ENCODE measurements at places on chromosomes 12 and 14.

DNA sequence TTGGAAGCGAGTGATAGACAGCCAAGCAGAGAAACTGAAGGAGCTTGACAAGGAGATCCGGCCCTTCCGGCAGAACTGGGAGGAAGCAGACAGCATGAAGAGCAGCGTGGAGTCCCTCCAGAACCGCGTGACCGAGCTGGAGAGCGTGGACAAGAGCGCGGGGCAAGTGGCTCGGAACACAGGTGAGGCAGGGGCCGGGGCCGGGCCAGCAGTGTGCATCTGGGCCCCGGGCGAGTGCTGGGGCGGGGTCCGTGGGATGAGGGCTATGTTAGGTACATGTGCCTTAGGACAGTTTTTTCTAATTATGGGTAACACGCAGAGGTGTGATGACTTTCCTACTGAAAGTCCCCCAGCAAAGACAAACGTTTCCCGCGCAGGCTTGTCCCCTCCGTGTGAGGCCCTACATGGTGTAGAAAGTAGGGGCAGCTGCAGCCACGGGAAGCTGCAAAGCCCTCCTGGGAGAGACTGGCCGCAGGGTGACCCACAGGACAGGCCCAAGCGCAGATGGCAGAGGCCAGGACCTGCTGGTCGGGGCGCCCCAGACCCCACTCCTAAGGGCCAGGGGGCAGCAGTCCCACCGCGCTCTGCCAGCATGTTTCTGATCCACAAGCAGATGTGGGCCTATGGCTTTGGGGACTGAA lies 19.1 kb upstream of the AMN start:
- no peak for DNase-seq

DNA sequence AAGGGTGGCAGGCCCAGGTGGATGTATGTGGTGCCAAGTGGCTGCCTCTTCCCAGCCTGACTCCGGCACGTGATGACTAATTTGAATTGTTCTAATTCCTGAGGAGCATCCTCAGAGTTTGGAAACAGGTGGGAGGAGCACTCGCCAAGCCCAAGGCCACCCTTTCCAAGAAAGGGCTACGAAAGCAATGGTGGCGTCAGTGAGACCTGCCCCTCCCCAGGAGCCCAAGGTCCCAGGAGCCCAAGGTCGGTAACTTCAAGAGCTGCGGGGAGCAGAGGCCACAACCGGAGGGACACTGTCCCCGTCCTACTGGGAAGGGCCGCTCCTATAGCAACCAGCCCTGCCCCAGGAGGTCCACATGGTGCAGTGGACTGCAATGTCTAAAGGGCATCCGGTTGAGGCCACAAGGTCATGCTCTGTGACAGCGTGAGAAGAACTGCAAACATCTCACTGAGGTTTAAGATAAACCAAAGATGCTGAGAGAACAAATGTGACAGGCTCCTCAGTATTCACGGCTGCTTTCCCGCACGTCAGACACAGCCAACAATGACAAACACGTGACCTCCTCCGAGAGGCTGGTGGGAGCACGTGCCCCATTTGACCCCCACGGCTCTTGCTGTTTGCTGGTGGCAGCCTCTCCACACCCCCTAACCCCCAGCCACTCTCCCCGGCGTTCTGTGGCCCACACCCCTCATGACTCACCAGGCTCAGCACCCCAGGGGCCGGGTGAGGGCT lies 79.6 kb downstream of the ITPK1 start:
- no peak for DNase-seq

GRCh38 chr14:70907996-70908934 lies 1.0 kb downstream of the PCNX1 start:
- DNase-seq = no peak

DNA sequence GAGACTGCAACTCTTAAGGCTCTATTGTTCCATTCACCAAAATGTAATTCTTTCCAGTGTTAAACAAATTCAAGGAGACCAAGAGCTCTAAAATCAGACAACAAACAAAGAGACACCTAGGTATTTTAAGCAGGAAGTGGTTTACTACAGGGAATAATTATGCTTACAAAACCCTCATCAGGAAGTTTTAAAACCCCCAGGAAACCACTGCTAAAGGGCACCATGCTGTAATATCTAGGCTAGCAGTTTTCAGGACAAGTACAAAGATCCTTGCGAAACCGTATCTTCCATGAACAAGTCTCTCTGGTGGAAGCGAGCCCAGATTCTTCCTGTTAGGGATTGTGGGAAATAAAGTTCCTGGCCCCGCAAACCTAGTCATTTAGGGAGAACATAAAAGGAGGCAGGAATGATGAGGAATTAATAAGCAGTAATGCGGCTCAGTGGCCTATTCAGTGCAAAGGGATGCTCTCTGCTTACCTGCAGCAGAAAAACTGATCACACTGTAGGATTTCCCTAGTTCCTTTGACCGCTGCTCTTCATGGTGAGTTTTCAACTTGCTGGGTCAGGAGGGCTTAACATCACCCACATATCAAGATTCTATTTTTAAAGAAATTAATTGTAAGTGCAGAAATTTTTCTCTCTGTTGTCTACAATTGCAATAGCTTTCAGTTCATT lies 42.8 kb downstream of the ACSM4 start:
- DNase-seq = no peak

GRCh38 chr14:40113671-40114070 lies 681.4 kb upstream of the FBXO33 start:
- no peak for DNase-seq

DNA sequence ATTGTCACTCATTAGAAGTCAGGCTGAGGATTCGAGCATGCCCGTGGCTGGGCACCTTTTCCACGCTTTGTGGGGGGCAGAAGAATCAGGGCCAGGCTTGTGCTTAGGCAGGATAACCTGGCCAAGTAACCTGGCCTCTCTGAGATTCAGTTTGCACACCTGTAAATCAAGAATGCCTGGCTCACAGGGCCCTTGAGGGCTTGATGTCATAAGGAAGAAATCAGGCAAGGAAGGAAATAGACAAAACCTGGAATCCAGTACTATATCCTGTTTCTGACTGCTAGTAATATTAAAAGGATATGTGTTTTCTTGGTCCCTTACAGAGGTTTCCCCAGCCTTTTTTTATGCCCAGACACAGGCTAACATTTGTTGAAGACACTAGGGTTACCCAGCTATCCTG lies 91.9 kb downstream of the SAMD4A start:
- no peak for DNase-seq

GRCh38 chr14:21267886-21268616 lies 1.2 kb downstream of the HNRNPC start:
- DNase-seq = no peak

- DNase-seq = no peak
These were observed 128.8 kb upstream of the CLEC14A start for GRCh38 chr14:38384741-38385140.

- no peak for DNase-seq
These were observed 35.1 kb upstream of the ACTN1 start for GRCh38 chr14:69013943-69014782.

GRCh38 chr12:113260127-113260526 lies 38.9 kb downstream of the TPCN1 start:
- DNase-seq = no peak

GRCh38 chr12:98470469-98471082 lies 44.8 kb upstream of the TMPO start:
- DNase-seq = no peak

DNA sequence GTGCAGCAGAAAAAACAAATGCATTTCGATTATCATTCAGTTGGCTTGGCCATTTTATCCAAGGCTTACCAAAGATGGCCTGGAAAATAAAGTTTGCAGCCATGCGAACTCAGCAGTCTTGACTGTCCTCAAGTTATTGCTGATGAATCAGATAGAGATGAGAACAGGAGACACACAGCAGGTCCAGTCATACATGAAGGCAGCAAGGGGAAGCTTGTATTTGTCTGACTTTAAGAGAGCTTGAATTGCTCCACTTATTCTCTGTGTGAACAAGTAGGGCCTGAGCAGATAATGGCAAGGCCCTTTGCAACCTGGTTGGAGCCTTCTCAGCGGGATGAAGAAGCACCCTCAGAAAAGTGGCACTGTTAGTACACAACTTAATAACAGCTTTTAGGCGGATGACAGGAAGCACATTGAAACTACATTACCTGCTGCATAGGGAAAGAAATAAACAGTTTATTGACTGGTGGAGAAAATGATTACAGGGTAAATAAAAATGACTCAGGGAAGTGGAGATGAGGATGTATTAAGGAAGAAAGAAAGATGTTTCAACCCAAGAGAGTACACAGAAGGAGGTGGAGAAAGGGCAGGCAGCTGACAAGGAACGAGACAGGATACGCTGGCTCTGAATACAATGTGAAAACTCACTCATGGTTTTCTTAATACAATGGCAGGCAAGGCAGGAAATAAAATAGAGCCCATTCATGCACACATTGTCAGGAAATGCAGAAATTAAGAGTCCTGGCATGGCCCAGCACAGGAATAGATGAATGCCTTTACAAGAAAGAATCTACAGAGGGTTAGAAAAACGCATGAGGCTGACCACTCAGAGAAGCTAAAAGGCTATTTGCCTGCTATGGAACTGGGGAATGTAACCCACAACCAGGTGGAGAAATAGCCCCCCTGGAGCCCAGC lies 128.4 kb downstream of the GALC start:
- DNase-seq = no peak

GRCh38 chr12:96233939-96234461 lies 39.8 kb downstream of the ELK3 start:
- no peak for DNase-seq

- DNase-seq = no peak
These were observed 381.9 kb upstream of the RGS6 start for GRCh38 chr14:71550367-71550766.

DNA sequence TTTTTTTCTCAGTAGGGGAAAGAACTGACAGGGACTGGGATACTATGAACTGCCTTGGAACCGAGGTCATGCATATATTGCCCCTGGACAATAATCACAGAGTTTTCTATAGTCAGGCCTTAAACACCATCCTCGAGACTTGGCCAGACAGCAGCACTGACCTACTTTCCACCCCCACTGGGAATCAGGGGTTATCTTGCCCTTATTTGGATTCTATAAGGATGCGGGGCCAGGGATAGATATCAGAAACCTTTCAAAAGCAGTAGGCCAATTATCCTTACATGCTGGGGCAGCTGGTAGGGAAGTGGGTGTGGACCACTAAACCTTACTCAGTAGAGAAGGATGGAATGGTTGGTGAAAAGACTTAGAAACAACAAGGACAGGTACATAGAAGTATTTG lies 2.0 kb downstream of the ZNF219 start:
- DNase-seq = no peak

GRCh38 chr12:100401660-100402059 lies 44.8 kb downstream of the SLC17A8 start:
- no peak for DNase-seq

GRCh38 chr12:120483621-120484020 lies 12.3 kb upstream of the DYNLL1 start:
- no peak for DNase-seq

DNA sequence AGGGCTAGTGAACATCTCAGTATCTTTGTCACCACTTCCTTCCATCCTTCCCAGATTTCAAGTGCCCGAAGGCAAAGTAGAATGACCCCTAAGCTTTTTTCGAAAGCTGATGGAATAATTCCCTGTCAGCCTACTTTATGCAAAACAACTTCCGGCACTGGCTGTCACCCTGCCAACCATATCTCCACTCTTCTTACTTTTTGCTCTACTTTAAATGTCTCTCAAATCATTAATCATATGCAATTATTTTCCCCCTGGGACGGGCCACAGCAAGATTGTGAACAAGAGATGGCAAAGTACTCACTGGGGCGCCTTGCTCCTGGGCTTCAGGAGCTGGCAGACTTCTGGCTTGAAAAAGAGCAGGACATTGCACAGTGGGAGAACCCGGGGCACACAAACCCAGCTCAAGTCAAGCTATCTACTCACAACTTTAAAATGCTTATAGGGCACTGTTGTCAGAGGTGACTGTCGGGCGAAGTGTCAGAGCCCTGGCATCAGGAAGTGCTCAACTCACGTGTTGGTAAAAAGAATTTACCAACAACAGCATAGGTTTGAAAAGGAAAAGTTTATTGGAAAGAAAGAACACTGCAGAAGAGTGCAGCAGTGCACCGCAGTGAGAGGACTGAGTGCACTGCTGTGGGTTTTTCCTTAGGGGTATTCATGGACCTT lies 373.5 kb downstream of the PAWR start:
- no peak for DNase-seq

- no peak for DNase-seq
These were observed 119.8 kb downstream of the SLC38A1 start for GRCh38 chr12:46149079-46149464.

DNA sequence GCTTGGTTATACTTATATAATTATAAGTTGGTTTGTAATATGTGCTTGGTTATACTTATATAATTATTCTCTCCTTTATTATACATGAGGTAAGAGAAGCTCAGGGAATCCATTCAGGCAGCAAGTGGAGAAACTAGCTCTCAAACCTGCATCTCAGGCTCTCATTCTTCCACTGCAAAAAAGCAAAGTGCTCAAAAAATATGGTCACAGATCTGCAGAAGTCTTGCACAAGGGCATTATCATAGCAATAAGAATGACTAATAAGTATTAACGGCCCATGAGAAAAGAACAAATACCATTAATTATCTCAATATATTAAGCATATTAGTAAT lies 476 bp upstream of the TRAFD1 start:
- no peak for DNase-seq

DNA sequence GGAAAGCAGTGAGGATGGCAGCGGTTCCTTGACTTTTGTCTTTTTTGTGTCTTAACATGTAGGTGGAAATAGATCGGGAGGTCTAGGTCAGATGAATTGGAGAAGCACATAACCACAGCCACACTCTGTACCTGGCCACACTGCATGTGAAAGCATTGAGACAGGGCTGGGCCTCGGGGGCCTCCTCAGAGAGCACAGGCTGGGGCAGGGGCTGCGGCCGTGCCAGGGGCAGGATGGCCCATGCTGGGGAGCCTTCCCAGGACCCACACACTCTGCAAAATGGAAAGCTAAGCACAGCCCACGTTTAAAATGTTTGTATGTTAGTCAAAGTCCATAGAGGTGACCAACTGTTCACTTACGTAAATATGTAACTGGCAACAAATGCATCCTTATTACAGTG lies 76.7 kb downstream of the PIWIL1 start:
- DNase-seq = no peak

DNA sequence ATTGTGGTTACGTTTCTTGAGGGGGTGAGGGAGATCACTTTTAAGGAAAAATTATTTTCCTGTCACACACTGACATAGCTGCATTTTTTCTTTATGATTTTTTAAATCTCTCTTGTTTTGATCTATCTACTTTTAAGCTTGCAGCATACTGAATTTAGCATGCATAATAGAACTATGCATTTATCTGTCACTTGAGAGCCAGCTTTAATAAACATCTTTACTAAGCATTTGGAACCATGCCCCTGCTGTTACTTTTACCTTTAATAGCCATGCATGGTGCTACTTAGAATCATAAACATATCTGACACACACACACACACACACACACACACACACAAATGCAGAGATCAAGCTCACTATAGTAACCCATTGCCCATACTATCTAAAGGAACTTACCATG lies 486.2 kb downstream of the NELL2 start:
- DNase-seq = no peak
